KBM-7 (cell line): ENCODE measurements at places on chromosomes 2 and 18.
A peak's percentile ranks its signal among the peaks of the same experiment; 100 is the strongest.

DNA sequence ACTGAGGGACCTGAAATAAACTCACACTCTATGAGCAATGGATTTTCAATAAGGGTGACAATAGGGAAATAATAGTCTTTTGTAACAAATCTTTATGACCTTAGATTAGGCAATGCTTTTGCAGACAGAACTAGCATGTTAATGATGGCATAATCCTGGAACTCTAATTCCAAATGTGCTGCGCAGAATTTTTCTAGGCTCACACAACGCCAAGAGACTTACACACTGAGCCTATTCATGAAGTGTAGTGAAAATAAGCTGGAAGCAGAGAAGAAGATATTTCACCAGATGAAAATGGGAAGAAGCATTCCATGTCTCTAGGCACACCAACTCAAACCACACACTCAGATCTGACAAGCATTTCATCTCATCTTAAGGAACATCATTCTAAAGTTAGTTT lies 178.5 kb downstream of the L3MBTL4 start:
- no peak for DNase-seq

DNA sequence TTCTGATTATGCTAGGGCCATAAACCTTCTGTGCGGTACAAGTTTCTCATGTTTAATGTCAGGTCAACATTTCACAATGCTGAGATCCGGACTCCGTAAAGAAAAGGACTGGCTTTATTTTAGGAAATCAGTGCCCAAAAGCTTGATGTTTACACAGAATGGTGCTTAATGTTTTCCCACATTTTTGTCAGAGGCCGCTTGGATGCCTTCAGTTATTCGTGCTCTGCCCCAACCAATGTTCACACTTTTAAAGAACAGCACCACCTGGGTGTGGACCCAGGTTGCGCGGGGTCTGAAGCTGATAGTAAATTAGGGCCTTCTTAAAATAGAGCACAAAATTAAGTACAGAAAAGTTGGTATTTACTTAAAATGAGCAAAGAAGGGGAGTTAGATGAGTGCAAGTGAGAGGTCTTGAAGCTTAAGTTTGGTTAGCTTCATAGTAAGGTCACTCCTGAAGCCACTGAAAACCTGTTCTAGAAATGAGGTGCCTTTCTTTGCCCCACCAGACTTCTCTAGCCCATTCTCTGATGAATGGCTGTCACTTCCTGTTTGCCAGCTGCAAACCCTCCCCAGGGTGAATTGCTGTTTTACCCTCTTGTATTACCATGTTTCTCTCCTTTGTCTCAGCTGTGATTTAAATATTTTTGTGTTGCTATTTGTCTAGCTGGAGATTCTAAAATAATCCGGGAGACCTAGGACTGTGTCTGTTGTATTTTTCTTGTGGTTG lies 20.5 kb downstream of the SLC3A1 start:
- peak; percentile 10 for DNase-seq

- no peak for DNase-seq
Measured at GRCh38 chr2:20226152-20226545, 1.2 kb upstream of the SDC1 start.

DNA sequence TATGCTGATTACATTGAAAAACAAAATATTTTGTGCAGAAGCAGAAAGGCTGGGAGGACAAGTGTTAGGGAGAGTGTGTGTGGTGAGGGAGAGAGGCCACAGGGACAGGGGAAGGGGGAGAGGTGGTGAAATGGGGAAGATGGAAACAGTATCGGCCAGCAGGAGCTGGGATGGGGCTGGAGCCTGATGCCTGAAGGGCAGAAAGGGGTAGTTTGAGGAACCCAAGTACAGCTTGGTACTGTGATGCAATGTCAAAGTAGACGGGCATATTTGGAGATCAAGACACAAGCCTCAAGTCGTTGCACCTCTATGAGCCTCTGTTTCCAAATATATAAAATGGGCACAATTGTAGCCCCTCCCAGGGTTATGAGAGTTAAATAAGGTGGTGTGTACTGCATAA lies 152.1 kb downstream of the LPIN1 start:
- DNase-seq: no peak

DNA sequence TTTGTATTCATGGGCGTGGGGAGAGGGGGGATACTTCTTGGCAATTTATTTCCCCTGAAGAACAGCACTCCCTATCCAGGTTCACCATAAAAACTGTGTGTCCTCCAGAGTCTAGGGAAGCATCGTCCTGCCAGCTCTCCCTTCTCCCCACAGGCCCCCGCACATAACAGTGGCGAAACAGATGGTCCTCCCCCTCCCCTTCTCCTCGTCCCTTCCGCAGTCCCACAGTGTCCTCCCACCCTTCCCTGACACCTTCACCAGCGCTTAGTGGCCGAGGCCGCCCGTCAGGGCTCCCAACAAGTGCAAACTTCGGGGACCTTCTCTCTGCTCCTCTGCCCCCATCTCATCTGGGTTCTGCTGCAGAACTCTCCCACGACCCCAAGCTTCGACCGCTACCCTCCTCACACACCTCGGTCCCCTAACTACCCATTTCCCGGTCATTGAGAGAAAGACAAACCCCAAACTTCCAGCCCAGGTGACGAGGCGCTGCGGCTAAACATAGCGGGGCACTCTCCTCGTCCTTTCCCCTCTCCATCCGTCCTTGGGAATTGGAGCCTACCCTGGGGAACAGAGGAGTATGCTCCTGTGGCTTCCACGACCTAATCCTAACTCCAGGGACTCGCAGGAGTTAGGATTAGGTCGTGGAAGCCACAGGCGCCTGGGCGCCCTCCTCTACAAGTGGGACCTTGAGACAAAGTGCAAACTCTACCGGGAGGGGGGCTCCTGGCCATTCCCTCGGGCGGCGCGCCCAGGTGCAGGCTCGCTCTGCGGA lies 971 bp downstream of the ZNF385B start:
- DNase-seq: no peak

DNA sequence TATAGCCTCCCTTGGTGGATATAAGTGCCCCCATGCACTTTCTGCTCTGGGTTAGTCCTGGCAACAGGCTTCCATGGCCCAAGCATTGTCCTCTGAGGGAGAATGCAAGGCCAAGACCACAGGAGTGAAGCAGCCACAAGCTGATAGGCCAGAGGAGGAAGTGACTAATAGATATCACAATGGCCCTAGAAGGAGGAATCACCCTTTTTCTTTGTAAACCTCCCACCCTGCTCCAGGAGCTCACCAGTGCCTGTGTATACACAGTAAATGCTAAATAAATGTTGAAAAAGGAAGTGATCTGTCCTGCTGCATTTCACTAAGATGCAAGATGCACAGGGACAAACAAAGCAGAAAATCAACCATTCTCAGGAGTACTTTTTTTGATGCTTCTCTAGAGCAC lies 49.7 kb upstream of the ABCA12 start:
- no peak for DNase-seq

DNA sequence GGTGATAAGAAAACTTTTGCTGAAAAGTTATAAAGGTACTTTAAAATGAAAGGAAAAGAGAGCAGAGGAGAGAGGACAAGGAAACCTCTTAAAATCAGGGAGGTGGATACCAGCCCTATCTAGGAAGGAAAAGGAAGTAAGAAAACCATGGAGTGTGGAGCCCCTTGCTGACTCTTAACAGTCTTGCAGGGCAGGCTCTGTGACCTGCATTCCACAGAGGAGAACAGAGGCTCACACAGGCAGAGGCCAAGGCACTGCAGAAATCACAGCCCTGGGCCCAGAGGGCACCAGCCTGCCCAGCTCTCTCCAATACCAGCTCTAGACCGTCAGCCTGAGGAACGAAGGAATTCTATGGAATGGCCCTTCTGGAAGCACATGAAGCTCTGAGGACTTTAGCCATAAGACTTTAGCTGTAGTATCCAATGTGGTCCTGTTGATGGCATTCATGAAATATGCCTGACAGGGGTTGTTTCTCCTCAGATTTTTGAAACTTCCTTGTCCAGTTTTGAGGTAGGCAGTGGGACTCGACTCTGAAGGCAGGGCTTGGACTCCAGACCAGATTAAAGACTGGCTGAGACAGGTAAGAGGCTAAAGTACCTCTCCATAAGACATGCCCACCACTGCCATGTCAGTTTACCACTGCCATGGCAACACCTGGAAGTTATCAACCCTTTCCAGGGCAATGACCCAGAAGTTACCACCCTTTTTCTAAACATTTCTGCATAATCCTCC lies 216.3 kb downstream of the ANAPC1 start:
- DNase-seq: peak; percentile 70

DNA sequence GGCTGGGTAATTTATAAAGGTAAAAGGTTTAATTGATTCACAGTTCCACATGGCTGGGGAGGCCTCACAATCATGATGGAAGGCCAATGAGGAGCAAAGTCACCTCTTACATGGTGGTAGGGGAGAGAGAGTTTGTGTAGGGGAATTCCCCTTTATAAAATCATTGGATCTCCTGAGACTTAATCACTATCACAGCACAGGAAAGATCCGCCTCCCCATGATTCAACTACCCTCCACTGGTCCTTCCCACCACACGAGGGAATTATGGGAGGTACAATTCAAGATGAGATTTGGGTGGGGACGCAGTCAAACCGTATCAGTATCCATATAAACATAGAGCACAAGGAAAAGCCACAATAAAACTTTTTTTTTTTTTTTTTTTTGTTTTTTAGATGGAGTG lies 172.6 kb upstream of the PIEZO2 start:
- no peak for DNase-seq

GRCh38 chr2:161147856-161148255 lies 12.4 kb upstream of the TANK start:
- DNase-seq: no peak

GRCh38 chr2:11155381-11156035 lies at the start of gene SLC66A3:
Gene SLC66A3, plus strand, starts transcription at chr2:11155467. Its CDS starts 80 bp downstream, at chr2:11155547.
- DNase-seq: peak; percentile 87

GRCh38 chr2:129301431-129301913 lies 678.0 kb upstream of the RAB6C start:
- no peak for DNase-seq

DNA sequence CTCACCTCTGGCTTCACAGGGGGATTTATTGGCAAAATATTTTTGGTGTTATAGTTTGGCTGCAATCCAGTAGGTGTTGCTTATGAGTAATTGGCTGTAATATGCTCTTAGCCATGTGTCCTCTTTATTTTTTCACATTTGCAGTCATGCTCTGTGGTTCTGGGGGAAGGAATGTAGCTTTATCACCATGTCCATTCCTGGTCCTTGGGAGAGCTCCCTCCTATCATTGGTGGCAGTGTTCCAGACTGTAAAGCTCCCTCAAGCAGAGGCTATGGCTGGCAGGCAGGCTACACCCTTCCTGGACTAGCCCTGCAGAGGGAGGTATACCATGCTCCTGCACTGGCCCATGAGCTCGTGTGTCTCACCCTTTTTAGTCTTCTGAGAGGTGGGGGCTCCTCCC lies 120.0 kb upstream of the FSIP2 start:
- no peak for DNase-seq

DNA sequence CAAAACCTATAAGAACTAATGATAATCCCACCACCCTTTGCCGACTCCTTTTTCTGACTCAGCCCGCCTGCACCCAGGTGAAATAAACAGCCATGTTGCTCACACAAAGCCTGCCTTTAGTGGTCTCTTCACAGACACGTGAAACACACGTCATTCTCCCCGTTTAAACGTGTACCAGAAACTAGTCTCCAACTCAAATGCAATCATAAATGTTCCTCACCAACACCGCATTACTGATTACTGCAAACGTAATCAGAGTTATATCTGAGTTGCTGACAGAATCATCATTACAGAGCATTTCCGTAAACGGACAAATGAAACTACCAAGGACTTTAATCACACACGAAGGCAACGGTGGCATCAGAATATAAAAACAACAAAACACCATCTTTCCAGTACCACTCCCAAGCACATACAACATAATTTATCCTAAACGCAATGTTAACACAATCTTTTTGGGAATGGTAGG lies 1.9 kb downstream of the CLK1 start:
- no peak for DNase-seq

- no peak for DNase-seq
Measured at GRCh38 chr2:219886615-219887014, 259.2 kb downstream of the SLC4A3 start.

DNA sequence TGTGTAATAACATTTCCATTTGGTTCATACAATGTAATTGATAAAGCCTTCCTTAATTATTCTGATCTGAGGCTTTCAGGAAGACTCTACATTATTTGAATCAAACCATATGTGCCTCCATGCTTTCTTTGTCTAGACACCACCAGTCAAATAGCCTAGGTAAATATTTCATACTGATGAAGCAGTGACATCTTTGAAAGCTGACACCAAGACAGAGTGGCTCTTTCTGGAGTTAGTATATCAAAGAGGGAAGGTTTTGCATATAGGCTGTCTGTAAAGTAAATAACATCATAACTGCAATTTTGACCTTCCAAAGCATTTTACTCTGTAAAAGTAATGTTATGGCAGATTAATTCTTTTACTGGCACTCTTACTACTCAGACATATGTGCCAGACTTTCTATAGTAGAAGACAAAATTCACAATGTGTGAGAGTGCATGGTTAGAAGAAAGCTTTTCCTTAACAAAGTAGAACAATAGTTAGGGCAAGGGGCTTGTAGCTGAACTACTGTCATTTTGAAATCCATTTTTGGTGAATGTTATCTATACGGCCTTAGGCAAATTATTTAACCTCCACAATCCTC lies 177.3 kb downstream of the ERBB4 start:
- DNase-seq: no peak

DNA sequence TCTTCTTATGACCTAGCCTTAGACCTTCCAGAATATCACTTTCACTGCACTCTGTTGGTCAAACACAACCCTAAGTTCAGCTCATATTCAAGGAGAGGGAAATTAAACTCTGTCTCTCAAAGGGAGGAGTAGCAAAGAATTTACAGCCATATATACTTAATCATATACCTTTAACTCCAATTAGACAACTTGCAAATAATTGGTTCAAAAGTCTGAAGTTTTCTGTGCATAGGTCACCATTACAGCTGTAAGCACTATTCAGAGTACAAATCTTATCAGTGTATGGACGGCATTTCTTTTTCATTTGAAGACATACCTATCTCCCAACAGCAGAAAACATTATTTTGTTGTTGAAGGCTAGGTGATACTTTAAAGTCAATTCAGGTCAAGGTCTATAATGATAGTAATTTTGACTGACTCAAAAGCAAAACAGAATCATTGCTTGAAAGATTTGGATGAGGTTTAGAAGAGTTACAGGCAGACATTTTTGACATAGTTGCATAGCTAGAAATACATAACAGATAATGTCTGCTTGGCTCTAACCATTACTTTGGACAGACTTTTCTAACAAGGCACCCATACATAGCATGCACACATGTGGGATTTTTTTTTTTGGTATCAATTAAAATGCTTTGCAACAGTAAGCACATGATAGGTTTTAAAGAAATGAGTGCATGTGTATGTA lies 131.5 kb downstream of the CPS1 start:
- DNase-seq: no peak

DNA sequence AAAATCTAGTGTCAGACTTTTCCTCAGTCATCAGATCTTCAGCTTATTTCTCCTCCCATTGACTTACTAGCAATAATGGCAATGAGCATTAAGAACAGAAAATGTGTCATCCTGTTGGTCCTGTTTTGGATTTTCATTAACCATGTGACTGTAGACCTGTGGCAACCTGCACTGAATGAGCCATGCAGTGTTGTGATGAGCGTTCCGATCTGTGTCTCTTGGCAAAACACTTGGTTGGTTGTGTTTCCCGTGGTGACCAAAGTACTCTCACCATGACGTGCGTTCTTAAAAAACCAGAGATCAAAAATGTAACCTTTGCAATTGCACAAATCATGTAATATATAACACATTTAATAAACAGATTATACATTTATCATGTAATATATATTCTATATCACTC lies 138.6 kb downstream of the MAP3K20 start:
- no peak for DNase-seq
